ENCODE measurements at places on chromosomes 6 and 20.

GRCh38 chr6:169172946-169173345 lies 80.7 kb downstream of the THBS2 start:
- DNase-seq, result no peak

DNA sequence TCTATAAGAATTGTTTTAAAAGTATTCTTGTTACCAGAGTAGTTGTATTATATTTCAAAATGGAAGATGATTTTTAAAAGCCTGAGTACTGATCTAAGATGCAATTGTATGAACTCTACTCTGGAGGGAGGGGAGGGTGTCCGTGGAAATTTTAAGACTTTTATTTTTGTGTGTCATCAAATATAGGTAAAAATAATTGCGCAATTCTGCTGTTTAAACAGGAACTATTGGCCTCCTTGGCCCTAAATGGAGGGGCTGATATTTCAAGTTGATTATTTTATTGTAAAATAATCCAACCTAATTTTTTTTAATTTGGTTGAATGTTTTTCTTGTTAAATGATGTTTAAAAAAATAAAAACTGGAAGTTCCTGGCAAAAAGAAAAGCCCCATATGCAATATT lies 38.1 kb upstream of the RPP40 start:
- no peak for DNase-seq

GRCh38 chr6:148768646-148769270 lies 21.9 kb downstream of the UST start:
- no peak for DNase-seq

DNA sequence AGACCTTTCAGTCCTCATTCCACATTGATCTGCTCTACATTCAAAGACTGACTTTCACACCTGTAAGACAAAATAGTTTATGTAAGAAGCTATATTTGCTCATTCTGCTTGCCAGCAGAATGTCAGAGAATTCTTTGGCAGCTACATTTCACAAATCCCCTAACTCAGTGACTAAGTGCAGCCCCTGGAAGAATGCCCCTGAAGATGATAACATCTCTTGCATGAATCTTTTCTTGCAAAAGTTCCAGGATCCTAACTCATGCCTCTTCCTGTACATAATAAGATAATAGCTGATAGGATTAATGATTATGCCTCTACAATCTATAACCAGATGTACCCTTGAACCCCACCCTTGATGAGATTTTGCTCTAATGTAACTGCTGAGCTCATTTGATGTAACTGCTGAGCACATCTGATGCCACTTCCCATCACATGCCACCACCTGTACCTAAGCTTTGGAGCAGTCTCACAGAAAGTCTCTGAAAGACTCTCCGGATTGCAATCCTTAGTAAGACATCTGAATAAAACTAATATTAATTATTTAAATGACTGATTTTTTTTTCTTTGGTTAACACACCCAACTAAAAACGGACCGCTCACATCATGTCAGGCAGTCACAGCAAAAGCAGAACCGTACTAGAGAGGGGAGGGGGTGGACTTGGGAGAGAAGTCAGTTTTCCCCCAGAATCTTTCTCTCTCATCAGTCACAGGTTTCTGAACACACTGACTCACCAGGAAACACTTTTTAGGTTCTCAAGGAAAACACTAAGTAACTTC lies 684 bp upstream of the DNAH8 start:
- no peak for DNase-seq

GRCh38 chr6:144415014-144415413 lies 129.9 kb downstream of the UTRN start:
- no peak for DNase-seq

Data from activated CD4-positive, alpha-beta T cell treated with anti-CD3 and anti-CD28 coated beads for 24 hours (primary cell).